ENCODE measurements at places on chromosomes 7 and 10.

- DNase-seq, result no peak
Observed at GRCh38 chr10:108696792-108697477, 1226.4 kb downstream of the XPNPEP1 start.

DNA sequence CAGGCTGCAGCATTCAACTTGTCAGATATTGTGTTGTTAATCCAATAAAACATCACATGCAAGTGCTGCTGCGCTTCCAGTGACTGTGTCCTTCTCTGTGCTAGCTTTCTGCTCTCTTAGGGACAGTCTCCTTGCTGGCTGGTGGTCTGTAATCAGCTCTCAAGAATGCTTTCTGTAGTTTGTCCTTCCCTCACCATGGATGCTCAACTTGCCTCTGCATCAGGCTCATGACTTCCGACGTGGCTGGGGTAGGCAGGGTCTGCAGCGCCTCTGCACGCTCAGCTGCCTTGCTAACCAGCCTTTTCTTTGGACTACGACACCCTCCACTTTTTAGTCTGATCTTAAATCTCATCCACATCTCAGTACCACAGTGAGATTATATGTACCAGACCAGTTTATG, 58.3 kb downstream of the MMRN2 start:
- no peak for DNase-seq

GRCh38 chr7:157970744-157971143, 616.9 kb downstream of the PTPRN2 start:
- DNase-seq, result no peak

DNA sequence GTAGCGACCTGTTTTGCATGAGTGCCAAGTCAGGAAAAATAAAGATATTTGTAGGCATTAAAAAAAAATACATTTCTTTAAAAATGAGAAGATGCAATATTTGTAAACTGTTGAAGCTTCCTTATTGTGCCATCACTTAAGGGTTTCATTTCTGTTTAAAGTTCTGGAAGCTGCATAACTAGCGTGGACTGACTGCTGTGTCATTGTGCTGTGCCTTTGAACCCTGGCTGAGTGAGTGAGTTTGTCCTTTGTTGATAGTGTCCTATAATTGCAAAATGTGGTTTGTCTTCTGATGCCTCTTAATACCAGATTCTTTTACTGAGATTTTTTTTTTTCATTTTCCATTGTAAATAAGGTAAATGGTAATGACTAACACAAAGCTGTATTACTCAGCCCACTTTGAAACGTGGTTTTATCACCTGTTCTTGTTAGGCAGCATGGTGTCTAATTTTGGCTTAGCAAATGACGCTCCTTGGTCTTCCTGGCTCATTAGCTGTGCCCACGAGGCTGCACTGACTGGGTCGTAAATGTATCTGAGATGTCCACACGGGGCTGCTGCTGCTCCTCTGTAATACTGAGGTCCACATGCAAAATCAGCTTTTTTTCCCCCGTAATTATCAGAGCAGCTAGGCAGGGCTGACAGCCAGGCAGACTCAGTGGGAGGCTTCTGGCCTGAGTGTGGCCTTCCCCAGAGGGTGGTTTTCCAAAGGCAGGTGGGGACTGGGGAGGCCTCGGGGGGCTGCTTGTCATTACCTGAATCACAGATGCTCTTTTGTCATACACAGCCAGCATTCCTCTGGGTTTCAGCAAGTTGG, 14.8 kb downstream of the ZSCAN25 start:
- no peak for DNase-seq

DNA sequence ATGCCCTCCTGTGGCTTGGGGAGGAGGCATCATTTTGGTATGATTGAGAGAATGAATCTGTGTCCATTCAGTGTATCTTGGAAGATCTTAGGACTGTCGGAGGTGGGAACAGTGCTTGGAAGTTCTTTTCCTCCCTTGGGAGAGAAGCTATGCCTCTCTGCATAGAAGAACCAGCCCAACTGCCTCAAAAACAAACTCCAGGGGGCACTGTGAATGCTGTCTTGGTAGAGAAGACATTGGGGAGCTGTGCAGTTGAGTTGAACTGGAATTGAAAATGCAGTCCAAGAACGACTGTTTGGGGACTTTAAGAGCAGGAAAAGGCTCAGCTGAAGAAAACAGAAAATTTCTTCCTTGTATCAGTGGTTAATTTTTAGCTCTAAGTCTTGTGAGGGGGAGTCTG, 4.9 kb upstream of the GJD4 start:
- no peak for DNase-seq

All from pancreas (tissue), 10 donors.